ENCODE measurements at places on chromosomes 2 and 18. TPM values are rescaled to one million over a fixed set of nuclear protein-coding genes. Genes with fewer than 3 reads are reported as not detected.

The FAM228A gene
- not detected for total RNA-seq

The ACYP2 gene
- total RNA-seq = 9.0 TPM

The PKP4 gene
- 24.5 TPM for total RNA-seq

- no peaks in the 10 kb centered on the region for H3K4me1 ChIP-seq
- H3K4me3 ChIP-seq = no peak overlapping the region
- H3K27me3 ChIP-seq = no peaks in the 10 kb centered on the region
- DNase-seq = no peak
- H3K36me3 ChIP-seq = no peaks in the 10 kb centered on the region
- no peak overlapping the region for H3K27ac ChIP-seq
Measured at GRCh38 chr2:235521844-235522243, 28.0 kb downstream of the AGAP1 start.

- no peaks in the 10 kb centered on the region for H3K27me3 ChIP-seq
- no peak for DNase-seq
- no peaks in the 10 kb centered on the region for H3K36me3 ChIP-seq
Measured at GRCh38 chr18:3441290-3441689, 8.7 kb upstream of the TGIF1 start.

DNA sequence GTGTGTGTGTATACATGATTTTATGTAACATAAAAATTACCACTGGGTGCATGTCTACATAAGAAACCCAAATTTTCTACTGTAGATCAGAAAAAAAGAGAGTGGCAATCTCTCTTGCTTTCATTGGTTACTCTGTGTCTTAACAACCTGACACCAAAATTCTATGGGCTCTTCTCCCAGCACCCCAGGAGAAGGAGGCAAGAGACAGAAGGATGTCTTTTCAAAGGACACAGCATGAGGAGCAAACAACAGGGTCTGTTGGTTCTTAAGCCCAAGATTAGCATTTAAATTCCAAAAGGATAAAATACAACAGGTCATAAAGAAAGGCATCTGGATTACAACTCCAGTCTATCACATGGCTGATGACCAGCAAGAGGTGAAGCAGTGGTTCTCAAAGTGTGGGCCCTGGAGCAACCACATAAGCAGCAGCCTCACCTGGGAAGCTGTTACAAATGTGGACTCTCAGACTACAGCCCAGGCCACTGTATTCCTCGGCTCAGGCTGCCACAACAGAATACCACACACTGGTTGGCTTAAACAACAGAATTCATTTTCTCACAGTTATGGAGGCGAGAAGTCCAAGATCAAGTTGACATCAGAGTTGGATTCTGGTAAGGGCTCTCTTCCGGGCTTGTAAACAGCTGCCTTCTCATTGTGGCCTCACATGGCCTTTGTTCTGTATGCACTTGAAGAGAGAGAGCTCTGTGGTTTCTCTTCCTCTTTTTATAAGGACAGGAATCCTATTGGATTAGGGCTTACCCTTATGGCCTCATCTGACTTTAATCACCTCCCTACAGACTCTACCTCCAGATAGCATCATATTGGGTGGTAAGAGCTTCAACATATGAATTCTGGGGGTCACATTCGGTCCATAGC, 79.8 kb upstream of the RNF152 start:
- H3K27ac ChIP-seq = no peak overlapping the region
- no peaks in the 10 kb centered on the region for H3K27me3 ChIP-seq
- 0 out of 2 replicates have a peak, but pooled peaks cover 3% of the 10 kb centered on the region for H3K4me1 ChIP-seq
- no peak overlapping the region for H3K4me3 ChIP-seq
- no peak for DNase-seq
- H3K36me3 ChIP-seq = no peaks in the 10 kb centered on the region

DNA sequence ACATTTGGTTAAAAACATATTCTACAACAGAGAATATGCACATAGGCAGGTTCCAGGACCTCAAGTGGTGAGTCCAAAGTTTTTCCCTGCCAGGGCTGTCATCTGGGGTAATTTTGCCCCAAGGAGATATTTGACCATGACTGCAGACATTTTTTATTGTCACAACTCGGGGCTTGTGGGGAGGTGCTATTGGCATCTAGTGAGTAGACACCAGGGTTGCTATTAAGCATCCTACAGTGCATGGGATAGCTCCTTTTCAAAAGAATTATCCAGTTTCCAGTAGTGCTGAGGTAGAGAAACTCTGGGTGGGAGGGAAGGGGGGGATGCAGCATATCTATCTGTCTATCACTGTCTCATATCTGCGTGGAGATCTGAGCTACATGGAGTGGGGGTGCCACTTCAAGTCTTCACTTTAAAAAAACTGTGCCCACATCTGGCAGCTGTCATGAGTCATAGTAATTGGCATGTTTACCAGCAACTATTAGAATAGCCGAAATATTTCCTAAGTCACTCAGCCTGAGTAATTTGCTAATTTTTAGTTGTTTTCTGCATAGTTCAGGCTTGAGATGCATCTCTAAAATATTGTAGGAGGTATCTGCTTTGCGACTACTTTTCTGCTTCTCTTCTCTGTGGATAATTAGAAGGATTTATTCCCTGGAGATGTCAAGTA, 254.0 kb upstream of the RBMS1 start:
- H3K4me1 ChIP-seq = no peaks in the 10 kb centered on the region
- no peak overlapping the region for H3K27ac ChIP-seq
- DNase-seq = no peak

- H3K27me3 ChIP-seq = no peaks in the 10 kb centered on the region
- DNase-seq = no peak
- no peaks in the 10 kb centered on the region for H3K36me3 ChIP-seq
Measured at GRCh38 chr2:175432021-175432420, 250.5 kb upstream of the ATP5MC3 start.

DNA sequence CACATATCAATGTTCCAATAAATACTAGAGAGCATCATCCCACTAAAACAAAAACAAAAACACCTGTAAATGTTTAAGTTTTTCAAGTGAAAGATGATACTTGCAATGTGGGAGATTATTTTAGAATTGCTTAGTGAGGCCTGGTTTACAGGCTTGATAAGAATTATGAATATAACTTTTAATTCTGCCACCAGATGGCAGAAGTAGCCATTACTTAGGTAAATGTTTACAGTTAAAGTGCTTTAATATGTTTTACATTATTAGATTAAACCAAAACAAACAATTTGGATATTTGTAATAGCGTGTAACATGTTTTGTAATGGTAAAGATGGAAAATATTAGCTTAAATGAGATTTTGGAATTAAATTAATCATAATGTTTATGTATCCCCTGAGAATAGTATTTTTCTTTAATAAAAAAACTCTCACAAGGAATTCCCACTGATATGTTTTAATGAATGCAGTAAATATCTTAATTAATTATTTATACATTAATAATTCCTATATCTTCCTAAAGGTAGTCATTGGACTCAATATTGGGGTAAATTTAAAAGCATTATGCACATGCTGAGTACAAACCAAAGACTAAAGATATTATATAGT, 522.0 kb downstream of the SPAG16 start:
- H3K4me1 ChIP-seq = no peaks in the 10 kb centered on the region
- no peaks in the 10 kb centered on the region for H3K27me3 ChIP-seq
- H3K36me3 ChIP-seq = no peaks in the 10 kb centered on the region
- H3K27ac ChIP-seq = no peak overlapping the region
- no peak for DNase-seq

DNA sequence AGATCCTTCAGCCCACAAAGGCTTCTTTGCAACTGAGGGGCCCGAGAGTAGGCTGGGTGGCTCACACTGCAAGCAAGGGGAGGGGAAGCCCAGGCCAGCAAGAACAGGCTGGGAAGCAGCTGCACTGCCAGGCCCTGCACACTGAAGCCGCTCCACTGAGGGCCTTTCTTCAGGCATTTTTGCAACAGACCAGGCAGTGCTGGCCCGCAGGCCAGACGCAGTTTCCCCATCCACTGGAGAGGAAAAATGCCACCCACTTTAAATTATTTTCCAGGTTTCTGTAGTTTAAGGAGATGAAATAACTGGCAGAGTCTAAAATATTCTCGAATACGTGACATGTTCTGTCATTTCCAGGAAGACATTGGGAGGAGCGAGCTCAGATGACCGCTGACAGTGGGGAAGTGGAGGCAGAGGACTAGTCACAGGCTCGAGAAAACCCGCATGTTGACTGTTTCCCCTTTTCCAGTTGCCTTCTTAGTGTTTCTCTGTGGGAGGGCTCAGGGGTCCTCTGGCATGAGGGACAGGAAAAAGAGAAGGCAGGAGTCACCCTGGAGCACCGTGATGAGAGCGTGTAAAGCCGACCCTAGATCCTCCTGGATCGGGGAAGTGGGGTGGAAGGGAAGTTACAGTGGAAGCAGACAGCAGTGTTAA, 53.3 kb upstream of the B3GNT7 start:
- H3K27ac ChIP-seq = no peak overlapping the region
- H3K36me3 ChIP-seq = no peaks in the 10 kb centered on the region

GRCh38 chr2:63772061-63772460, 69.6 kb upstream of the UGP2 start:
- no peaks in the 10 kb centered on the region for H3K4me1 ChIP-seq
- no peak overlapping the region for H3K4me3 ChIP-seq
- no peak overlapping the region for H3K27ac ChIP-seq
- DNase-seq = no peak
- H3K36me3 ChIP-seq = no peaks in the 10 kb centered on the region

GRCh38 chr2:106147665-106148064, 46.4 kb downstream of the UXS1 start:
- H3K4me3 ChIP-seq = no peak overlapping the region
- peak overlapping the region; percentile 56 for H3K27ac ChIP-seq
- peaks cover 7% of the 10 kb centered on the region for H3K36me3 ChIP-seq
- peaks cover 20% of the 10 kb centered on the region for H3K4me1 ChIP-seq

GRCh38 chr2:98099939-98100743, 13.2 kb downstream of the VWA3B start:
- no peaks in the 10 kb centered on the region for H3K27me3 ChIP-seq
- no peak overlapping the region for H3K27ac ChIP-seq
- no peak for DNase-seq
- H3K4me1 ChIP-seq = no peaks in the 10 kb centered on the region

All from GM12878 (cell line).